GOT3 (cell line): ENCODE measurements at places on chromosomes 1 and 21.

GRCh38 chr1:23529146-23530086 lies 1.6 kb downstream of the E2F2 start:
- no peak for DNase-seq

GRCh38 chr1:226444901-226445300 lies 37.0 kb upstream of the PARP1 start:
- DNase-seq: no peak

DNA sequence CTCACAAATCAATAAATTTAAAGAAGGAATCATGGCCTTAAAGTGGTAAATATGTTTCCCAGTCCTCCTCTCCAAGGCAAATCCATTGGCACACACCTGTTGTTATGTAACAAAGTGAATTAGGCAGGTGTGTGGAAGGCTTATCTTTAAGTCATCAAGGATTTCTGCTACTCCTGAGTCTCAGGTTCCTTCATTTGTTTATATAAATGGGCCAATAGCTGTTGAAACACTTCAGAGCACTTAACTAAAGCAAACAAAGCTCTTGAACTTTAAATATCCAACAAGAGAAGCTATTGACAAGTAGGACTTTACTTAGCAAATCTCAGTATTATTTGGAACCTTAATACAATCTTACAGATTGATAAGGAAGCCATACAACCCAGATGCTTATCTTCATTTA lies 99.3 kb upstream of the ESRRG start:
- no peak for DNase-seq

- peak; percentile 69 for DNase-seq
Measured at GRCh38 chr1:229169399-229169798, 101.5 kb upstream of the RAB4A start.

DNA sequence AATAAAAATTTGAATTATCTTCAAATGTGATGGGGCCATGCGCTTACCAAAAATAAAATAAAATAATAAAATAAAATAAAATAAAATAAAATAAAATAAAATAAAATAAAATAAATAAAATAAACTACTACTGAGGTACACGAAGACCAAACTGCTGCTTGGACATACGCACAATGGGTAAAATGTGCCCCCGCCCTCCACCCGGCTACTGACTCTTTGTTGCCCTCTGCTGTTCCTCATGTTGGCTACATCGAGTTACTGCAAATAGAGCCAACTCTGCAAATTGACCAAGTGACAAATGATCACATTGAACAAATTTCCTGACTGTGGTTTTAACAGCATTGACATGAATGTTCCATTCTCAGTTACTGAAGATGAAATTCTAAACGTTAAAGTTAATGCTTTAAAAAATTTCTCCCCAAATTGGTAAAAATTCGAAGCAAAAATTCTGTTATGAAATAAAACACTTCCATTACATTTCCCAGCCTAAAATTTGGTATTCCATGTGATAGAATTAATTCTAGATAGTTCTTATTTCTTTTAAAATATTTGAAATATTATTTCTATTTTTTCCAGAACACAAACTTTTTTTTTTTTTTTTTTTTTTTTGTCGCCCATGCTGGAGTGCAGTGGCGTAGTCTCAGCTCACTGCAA lies 18.8 kb upstream of the MAP1LC3C start:
- DNase-seq: no peak

DNA sequence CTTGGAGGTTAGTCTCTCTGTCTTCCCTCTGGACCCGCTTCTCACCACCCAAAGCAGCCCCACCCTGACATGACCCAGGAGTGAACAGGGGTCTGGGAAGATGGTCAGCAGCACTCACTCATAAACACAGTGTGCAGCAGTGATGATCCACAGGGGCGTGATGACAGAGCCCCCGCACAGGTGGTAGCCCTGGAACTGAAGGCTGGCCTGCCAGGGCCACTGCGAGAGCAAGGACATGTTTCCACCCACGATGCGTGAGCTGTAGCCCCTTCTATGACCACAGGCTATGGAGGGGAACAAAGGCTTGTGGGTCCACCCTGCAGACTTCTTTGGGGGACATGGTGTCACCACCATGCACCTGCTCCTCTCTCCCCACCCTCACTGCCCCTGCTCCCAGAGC lies 12.9 kb downstream of the TMPRSS3 start:
- no peak for DNase-seq

- DNase-seq: peak; percentile 7
Measured at GRCh38 chr1:46549697-46550681, 1.5 kb downstream of the KNCN start.

GRCh38 chr1:93997756-93998155 lies 88.5 kb upstream of the GCLM start:
- no peak for DNase-seq

- no peak for DNase-seq
Measured at GRCh38 chr1:96362623-96363022, 359.0 kb upstream of the PTBP2 start.

- DNase-seq: no peak
Measured at GRCh38 chr1:167524651-167525050, 6.3 kb upstream of the CD247 start.

- DNase-seq: no peak
Measured at GRCh38 chr21:45529785-45530422, 12.3 kb downstream of the SLC19A1 start.

DNA sequence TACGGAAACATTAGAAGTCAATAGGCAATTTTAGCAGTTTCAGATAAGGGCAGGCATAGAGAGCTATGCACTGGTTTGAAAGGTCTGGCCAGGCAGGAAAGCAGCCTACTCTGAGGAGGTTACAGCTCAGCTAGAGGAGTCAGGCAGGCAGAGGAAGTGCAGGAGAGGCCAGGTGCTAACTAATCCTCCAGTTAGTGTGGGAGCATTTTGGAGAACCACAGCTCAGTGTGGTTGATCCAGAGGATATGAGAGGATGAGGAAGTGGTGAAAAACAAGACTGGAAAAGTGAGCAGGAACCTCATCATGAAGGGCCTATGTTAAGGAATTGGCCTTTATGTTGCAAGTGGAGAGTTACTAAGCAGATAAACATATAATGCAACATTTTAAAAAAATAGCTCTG lies 282.4 kb upstream of the SGIP1 start:
- no peak for DNase-seq
